Stimulated activated CD8-positive, alpha-beta memory T cell treated with anti-CD3 and anti-CD28 coated beads, Interleukin-4, amount 100 ng/mL, for 4 hours (primary cell): ENCODE measurements at places on chromosomes 4 and X.

DNA sequence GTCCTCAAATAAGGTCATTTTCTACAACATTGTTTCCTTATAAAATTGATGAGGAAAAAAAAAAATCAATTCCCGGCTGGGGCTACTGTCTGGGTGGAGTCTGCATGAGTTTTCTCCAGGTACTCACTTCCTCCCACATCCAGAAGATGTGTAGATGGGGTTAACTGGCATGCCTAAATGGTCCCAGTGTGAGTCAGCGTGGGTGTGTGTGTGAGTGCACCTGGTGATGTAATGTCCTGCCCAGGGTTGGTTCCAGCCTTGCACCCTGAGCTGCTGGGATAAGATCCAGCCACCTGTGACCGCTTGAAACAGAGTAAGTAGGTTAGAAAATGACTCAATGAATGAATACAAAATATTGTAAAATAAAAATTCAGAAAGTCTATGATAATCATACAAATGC is 11.1 kb downstream of the USP26 start:
- no peak for DNase-seq

- DNase-seq = no peak
Measured at GRCh38 chrX:1502853-1503252, 34.1 kb downstream of the P2RY8 start.

DNA sequence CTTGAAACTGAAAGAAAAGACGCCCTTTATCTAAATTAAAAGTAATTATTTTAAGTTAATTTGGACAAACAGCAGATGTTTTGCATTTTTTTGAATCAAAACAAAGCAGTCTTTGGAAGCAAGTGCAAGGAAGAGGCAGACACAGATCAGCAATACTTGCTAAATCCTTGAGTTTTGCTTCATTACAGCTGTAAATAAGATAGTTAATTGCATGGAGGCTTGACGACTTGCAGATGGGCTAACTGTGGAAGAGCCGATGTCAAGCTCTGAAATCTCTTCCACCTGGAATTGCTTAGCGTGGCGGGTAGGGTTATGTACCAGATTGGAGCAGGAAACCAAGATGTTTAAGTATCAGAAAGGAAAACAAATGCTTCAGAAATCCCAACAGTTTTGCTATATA is 148.8 kb downstream of the POLA1 start:
- no peak for DNase-seq

- DNase-seq = peak; percentile 83
Measured at GRCh38 chrX:48597353-48598264, at the start of gene WDR13. TSS of gene WDR13 (plus strand) at chrX:48597492. CDS start at chrX:48597997, 505 bp downstream.

- no peak for DNase-seq
Measured at GRCh38 chr4:6313216-6313615, 43.6 kb downstream of the WFS1 start.
